ENCODE measurements at places on chromosomes 3 and 15. TPM values are rescaled to one million over a fixed set of nuclear protein-coding genes. Genes with fewer than 3 reads are reported as not detected.

CX3CR1 gene
- 0.34 TPM for total RNA-seq

METTL6 gene
- 19.2 TPM for total RNA-seq

CYP1A2 gene
- total RNA-seq: not detected

GTF2E1 gene
- 25.2 TPM for total RNA-seq

TRNT1 gene
- 44.9 TPM for total RNA-seq

CASR gene
- total RNA-seq: not detected

RAP2B gene
- 15.3 TPM for total RNA-seq

CORO2B gene
- total RNA-seq: not detected

ERC2 gene
- 0.18 TPM for total RNA-seq

MUC20 gene
- 0.20 TPM for total RNA-seq

FAIM gene
- total RNA-seq: 6.0 TPM

EOMES gene
- 4.4 TPM for total RNA-seq

FILIP1L gene
- 0.11 TPM for total RNA-seq

PSTPIP1 gene
- 121 TPM for total RNA-seq

TMIE gene
- total RNA-seq: 0.90 TPM

TF gene
- total RNA-seq: 0.34 TPM

PLSCR2 gene
- total RNA-seq: not detected

FAM174B gene
- total RNA-seq: 3.0 TPM

Measured in activated CD8-positive, alpha-beta T cell treated with anti-CD3 and anti-CD28 coated beads for 36 hours (primary cell).